Activated CD8-positive, alpha-beta T cell treated with anti-CD3 and anti-CD28 coated beads for 36 hours (primary cell): ENCODE measurements at places on chromosomes 12 and 14. TPM values are rescaled to one million over a fixed set of nuclear protein-coding genes. Genes with fewer than 3 reads are reported as not detected.
A peak's percentile ranks its signal among the peaks of the same experiment; 100 is the strongest.

- DNase-seq: peak; percentile 57
Measured at GRCh38 chr12:51217133-51217967, 512 bp downstream of the POU6F1 start.

GRCh38 chr12:92158796-92159439, 13.3 kb upstream of the BTG1 start:
- no peak for DNase-seq

GRCh38 chr14:100067971-100068959, 3.0 kb downstream of the EVL start:
- DNase-seq: peak; percentile 95

DNA sequence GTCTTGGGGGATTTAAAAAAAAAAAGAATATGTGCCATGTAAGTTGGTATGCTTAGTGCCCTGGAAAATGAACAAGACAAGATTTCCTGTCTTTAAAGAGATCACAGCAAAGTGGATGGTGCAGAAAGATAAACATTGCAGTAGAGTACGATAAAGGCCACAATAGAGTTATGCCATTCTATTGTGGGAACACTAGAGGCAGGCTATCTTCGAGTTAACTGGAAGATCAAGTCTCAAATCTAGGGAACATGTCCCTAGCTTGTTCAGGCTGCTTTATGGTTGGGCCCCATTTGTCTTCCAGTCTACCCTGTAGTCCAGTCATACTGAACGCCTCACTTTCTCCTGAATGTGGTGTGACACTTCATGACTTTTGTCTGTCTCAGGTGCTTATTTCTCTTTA, 18.7 kb upstream of the CCT2 start:
- no peak for DNase-seq

GRCh38 chr14:80933282-80933681, 8.3 kb downstream of the CEP128 start:
- DNase-seq: no peak

DNA sequence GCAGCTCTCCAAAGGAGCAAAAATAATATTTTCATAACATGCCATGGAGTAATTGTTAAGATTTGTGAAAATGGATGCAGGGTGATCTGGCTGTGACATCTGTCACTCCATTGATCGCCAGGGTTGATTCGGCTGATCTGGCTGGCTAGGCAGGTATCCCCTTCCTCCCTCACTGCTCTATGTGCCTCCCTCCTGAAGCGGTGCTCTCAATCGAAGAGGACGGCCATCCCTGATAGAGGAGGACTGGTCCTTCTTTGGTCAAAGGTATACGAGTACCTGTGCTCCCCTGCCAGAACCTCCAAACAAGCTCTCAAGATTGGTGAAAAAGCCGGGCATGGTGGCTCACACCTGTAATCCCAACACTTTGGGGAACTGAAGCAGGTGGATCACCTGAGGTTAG, 47.9 kb downstream of the VCPKMT start:
- no peak for DNase-seq

DNA sequence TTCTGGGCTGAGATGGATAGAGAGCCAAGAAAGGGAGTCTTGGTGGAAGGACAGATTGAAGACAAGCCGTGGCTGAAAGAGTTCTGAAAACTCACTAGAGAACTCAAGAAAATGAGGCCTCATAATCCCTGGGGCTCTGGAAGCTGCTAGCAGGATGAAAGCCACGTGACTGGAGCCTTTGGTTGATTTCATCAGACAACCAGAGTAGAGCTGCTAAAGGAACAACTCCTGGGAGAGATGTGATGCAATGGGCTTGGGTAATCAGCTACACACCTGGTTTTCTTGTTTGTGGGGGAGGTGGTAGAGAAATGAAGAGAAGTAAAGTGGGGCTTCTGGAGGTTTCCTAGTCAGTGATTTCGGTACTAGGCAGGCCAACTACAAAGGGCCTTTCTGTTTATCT, 13.4 kb downstream of the CSRNP2 start:
- DNase-seq: no peak

DNA sequence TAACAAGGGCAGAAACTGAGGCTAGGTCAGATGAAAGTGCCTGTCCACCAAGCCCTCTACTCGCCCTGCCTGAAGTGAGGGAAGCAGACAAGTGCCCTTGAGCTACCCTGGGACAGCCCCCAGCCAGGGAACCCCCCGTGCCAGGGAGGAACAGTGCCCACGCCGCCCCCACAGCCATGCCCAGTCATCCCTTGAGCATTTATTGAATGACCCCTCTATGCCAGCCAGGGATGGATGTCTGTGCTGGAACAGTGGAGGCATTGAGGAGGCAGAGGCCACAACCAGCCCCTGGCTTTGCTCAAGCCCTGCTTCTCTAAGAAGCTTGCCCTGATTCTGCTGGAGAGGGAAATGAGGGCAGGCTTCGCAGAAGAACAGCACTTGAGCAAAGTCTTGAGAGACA, 3.7 kb upstream of the AQP6 start:
- no peak for DNase-seq

DNA sequence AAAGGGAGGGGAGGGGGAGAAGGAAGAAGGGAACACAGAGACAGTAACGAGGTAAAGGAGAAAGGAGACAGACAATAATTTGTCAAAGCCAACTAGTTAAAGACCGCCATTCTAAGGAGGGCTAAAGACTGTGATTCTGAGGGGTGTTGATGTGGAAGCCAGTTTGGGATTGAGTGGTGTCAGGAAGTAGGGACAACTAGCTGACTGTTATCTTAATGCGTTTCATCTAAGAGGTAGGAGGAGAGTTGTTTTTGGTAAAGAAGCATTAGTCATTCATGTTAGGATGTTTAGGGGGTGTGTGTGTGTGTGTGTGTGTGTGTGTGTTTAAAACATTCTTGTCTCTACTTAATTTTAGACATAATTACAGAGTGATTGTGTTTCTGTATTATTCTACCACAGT, 95.0 kb downstream of the INSM2 start:
- no peak for DNase-seq

DNA sequence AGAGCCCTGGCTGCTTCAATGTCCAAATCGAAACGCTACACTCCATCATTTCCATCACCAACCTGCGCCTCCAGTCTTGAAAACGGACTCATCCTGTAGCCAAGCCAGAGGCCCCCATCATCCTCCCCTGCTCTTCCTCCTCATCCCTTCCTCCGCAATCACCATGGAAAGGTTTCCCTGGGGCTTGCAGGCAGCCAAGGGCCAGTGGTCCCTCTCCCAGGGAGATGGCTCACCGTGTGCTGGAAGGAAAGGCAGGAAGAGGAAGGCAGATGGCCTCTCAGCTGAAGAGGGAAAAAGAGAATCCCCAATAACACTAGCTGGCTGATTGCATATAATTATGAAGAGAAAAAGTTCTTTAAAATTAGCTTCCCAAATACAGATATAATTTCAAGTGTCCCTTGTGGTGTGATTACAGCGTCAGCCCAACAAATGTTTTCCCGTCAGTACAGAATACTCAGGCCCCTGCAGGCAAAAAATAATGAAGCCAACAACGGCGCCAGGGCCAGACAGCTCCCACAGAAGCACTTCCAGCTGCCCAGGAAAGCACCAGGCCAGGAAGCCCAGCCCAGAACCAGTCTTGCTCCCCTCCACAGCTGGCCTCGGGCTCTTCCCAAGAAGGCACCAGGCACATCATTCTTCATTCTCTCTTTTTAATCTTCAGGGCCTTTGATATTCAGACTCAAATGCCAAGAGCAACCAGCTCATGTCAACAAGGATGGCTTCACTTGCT, 24.7 kb downstream of the ITPK1 start:
- no peak for DNase-seq

- DNase-seq: no peak
Measured at GRCh38 chr14:59920378-59920683, 387 bp downstream of the LRRC9 start.

- no peak for DNase-seq
Measured at GRCh38 chr14:25570483-25570882, 520.5 kb upstream of the STXBP6 start.

- no peak for DNase-seq
Measured at GRCh38 chr12:104022786-104023185, 27.2 kb downstream of the GLT8D2 start.

GRCh38 chr12:71636704-71637115, 26.9 kb downstream of the ZFC3H1 start:
- DNase-seq: no peak

- DNase-seq: no peak
Measured at GRCh38 chr12:125518074-125518473, 452.8 kb downstream of the AACS start.

- no peak for DNase-seq
Measured at GRCh38 chr12:75684678-75685616, 173.5 kb upstream of the KRR1 start.

DNA sequence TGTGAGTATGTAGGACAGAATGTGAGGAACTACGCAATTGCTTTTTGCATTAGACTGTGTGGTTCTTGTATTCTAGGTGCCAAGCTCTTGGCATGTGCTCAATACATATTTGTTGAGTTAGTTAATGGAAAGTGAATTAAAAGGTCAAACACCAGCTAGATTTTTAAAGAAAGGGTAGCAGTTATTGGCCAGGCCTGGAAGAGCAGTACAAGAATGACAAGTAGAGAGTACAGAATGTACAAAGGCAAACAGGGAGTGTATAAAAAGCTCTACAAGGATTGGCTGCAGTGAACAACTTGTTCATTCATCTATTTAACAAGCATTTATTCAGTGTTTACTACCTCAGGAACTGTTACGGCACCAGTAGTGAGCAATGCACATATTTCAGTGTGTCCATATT, 854.0 kb upstream of the SEL1L start:
- DNase-seq: no peak

- DNase-seq: no peak
Measured at GRCh38 chr12:74401035-74401434, 136.6 kb upstream of the ATXN7L3B start.

GRCh38 chr12:1732914-1733313, 42.0 kb downstream of the ADIPOR2 start:
- DNase-seq: no peak

GRCh38 chr14:81313200-81313599, 86.9 kb downstream of the STON2 start:
- DNase-seq: no peak

DNA sequence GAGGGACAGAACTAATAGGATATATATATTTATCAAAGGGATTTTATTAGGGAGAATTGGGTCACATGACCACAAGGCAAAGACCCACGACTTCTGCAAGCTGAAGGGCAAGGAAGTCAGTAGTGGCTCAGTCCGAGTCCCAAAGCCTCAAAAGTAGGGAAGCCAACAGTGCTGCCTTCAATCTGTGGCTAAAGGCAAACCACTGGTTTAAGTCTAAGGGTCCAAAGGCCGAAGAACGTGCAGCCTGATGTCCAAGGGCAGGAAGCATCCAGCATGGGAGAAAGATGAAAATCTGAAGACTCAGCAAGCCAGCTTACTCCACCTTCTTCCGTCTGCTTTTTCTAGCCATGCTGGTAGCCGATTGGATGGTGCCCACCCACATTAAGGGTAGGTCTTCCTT, 157.9 kb upstream of the CRY1 start:
- DNase-seq: no peak

- DNase-seq: no peak
Measured at GRCh38 chr14:22814941-22815713, at the start of gene SLC7A7. SLC7A7 (minus strand) TSS chr14:22815435; CDS start chr14:22813398, 2,037 bp downstream.

GRCh38 chr12:116551952-116552772, 7.0 kb upstream of the MAP1LC3B2 start:
- no peak for DNase-seq

DNA sequence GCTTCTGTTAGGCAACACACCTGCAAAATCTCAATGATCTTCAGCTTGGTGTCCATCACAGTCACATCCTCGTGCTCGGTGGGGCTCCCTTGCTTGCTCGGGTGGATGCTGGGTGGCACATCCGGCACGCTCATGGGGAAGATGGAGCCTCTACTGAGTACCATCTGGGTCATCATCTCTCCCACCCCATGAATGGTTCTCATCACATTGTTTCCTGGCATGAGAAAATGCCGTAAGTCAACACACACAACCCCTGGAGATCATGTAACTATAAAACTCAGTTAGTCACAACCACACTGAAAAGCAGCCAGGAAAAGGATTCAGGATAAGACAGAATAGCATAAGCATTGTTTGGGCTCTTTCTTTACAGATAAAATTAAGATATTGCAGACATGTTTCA, 201.1 kb downstream of the ITPR2 start:
- no peak for DNase-seq

DNA sequence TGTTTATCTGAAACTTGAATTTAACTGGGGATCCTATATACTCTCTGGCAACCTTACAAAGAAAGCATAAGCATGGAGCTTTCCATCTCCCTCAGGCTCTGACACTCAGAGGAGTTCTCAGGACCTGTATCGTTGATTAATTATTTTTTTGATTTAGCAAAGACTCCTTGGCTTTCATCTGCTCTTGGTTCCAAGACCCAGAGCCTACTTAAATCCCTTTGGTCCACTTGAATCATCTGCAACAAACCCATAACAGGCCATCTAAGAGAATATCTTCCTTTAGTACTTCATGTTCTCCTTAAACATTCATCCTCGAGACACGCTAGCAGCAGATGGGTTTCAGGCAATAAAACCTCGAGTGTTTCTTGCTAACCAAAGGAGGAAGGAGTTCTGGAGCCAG, 85.4 kb downstream of the ZFP36L1 start:
- DNase-seq: no peak

DNA sequence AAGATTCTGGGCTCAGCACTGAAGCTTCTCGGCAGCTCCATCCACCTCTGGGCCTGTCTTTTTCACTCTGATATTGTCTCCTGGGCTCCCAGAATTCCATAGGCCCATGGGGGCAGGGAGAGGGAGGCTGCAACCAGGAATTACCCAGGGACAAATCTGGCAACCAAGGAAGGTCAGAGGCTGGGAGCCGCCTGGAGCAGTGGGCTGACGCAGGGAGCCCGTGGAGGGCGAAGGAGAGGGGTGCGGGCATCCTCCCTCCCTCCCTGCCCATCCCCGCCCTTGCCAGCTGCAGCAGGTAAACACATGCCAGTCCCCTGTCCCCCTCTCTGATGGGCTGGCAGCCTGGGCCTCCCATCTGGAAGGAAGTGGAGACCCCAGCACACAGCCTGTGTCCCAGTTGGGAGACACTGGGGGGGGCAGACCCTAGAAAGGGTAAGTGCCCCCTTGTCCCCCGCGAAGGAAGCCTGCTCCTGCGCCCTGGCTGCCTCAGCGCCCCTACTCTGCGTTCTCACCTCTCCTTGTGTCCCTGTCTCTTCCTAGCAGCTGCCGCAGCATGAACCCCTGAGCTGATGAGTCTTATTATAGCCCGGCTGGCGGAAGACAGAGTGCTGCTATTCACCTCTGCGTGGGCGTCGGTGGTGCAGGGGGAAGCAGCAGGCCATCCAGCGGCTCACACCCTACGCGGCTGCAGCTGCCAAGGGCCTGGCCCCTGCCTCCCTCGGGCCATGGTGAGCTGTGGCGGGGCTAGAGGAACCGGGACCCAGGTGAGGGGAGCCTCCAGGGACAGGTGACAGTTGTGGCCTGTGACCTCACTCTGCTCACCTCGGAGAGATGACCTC, 6.7 kb downstream of the LRTM2 start:
- no peak for DNase-seq

NRL gene
- total RNA-seq: 2.5 TPM

TTLL5 gene
- total RNA-seq: 27.2 TPM

BATF gene
- 46.4 TPM for total RNA-seq

RNF31 gene
- total RNA-seq: 75.0 TPM

IL26 gene
- total RNA-seq: not detected

DAO gene
- total RNA-seq: not detected

BRMS1L gene
- 5.5 TPM for total RNA-seq

SERPINA6 gene
- not detected for total RNA-seq

ASCL1 gene
- not detected for total RNA-seq

INSM2 gene
- total RNA-seq: not detected

SSTR1 gene
- total RNA-seq: not detected

CLEC4C gene
- not detected for total RNA-seq

CLEC9A gene
- total RNA-seq: not detected

HHIPL1 gene
- total RNA-seq: 0.07 TPM

SPPL3 gene
- total RNA-seq: 20.8 TPM

ANG gene
- total RNA-seq: 0.92 TPM
